HuH-7 (cell line): ENCODE measurements at places on chromosomes 3 and 15.

GRCh38 chr3:58107597-58107996 is 99.4 kb downstream of the FLNB start:
- DNase-seq = no peak

DNA sequence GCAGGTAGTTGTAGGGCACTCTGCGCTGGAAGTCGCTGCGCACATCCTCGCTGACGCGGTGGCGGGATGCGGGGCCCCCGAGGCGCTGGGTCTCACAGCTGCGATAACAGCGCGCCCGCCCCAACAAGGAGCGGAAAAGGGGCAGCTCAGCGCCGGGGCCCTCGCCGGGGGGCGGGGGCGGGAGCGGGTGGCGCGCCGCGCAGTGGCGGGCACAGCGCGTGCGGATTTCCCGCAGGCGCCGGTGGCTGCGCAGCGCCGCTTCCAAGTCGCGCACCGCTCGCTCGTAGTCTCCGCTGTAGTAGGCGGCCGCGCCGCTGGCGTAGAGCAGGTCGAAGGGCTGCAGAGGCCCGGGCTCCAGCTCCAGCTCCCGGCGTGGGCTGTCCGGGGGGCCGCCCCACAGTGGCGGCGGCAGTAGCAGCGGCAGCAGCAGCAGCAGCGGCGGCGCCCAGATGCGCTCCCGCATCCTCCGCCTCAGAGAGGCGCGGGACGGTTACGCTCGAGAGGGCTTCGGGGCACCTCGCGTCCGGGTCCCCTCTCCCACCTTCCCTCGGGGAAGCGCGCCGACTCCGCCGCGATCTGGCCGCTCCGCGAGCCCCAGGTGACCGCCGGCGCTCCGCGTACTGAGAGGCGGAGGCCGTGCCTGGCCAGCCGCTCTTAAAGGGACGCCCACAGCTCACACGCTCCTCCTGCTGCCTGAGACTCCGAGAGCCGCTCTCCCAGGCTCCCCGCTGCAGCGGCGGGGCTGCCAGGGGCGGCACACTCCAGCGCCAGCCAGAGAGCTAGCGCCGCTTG is at the start of gene P3H2:
Gene P3H2 (minus strand): TSS at position 629 of the 792 bp plus-strand sequence. CDS start 166 bp downstream, at position 463.
- peak; percentile 90 for DNase-seq

DNA sequence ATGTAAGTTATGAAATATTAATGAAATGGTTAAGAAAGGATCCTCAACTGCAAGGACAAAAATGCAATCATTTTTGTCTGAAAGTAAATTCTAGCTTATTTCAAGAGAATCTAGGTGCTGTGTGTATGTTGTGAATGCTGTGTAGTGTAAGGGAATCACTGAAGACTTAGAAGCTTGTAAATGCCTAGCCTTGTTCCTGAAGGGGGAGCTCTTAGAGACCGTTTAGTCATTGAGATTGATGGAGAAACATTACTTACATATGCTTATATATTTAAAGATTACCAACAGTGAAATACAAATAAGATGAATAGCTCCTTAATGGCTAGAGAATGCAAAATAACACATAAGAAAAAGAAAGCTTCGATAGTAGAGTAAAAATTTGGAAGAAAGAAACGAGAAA is 67.9 kb downstream of the CNTN4 start:
- peak; percentile 15 for DNase-seq

DNA sequence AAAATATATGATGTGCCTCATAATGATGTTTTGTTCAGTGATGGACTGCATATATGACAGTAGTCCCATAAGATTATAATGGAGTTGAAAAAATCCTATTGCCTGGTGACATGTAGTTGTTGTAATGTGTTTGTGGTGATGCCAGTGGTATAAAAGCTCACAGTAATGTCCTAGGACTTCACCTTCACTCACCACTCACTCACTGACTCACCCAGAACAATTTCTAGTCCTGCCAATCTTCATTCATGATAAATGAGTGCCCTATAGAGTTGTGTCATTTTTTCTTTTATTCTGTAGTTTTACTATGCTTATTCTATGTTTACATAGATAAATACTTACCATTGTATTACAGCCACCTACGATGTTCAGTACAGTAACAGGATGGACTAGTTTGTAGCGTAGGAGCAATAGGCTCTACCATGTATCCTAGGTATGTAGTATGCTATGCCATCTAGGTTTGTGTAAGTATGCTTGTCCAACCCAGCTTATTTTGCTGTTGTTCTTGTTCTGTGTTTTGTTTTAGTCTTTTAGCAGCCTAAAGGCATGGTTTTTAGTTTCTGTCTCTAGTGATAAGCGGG is 88.5 kb upstream of the LRRFIP2 start:
- DNase-seq = no peak

- no peak for DNase-seq
These were observed 45.7 kb downstream of the C2CD4B start for GRCh38 chr15:62119227-62119864.

GRCh38 chr15:41780727-41781126 is 6.4 kb downstream of the MAPKBP1 start:
- DNase-seq = no peak
